NCI-H1417 treated with DMSO at 0.1 percent for 48 hours (cell line): ENCODE measurements at places on chromosomes 5 and 9.

DNA sequence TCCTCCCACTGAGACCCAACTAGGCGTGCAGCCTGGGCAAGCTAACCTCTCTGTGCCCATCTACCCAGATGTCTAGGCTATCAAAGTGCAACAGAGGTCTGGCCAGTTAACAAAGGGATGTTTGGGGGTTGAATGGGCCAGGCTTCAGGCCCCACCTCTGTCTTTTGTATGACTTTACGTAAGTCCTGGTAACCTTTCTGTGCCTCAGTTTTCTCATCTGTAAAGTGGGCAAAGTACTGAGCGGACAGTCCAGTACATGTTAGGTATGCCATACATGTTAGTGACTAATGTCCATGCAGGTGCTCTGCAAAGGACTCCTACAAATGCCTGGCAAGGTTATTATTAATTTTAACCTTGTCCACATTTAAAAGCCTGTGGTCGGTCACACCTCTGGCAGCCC, 14.0 kb downstream of the NR5A1 start:
- no peak for DNase-seq

DNA sequence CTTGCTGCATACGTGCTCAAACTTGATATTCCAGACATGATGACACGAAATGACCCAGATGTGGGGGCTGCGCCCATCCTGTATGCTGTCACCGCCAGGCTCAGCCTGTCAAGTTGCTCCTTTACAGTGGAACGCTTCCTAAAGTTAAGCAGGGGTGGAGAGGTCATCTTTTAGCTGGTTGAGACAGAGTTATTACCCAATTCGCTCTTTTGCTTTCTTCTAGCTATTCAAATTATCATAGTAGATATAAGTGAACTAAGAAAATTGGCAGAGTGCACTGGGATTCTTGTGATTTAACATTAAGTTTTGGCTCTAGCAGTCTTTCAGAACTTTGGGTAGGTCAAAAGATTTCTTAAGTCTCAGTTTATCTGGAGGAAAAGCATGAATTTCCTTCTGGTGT, 69.8 kb upstream of the BASP1 start:
- DNase-seq, result no peak

GRCh38 chr5:139652788-139653241, 4.7 kb downstream of the CXXC5 start:
- no peak for DNase-seq

DNA sequence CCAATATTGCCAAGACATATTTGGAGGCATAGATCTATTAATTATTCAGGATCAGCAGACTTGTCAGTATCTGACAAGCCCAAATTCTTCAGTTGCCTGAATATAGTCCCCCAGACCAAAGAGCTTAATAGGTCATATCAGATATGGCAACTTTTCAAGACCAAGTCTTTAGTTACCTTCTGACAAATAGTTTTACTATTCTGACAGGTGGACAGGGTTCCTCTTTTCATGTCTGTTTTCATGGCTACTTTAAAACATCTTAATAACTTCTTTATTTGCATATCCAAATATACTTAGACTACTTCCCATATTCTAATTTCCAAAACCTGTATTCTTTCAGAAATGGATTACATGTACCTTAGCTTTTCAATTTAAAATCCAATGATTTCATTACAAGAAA, 65.4 kb downstream of the AUH start:
- no peak for DNase-seq

GRCh38 chr5:128413356-128413755, 124.7 kb downstream of the FBN2 start:
- no peak for DNase-seq

- no peak for DNase-seq
Observed at GRCh38 chr5:2866662-2867372, 115.3 kb upstream of the IRX2 start.
